Stimulated activated CD8-positive, alpha-beta memory T cell treated with anti-CD3 and anti-CD28 coated beads, Interleukin-4, amount 100 ng/mL, for 1 hour (primary cell): ENCODE measurements at places on chromosomes 5 and 9.

DNA sequence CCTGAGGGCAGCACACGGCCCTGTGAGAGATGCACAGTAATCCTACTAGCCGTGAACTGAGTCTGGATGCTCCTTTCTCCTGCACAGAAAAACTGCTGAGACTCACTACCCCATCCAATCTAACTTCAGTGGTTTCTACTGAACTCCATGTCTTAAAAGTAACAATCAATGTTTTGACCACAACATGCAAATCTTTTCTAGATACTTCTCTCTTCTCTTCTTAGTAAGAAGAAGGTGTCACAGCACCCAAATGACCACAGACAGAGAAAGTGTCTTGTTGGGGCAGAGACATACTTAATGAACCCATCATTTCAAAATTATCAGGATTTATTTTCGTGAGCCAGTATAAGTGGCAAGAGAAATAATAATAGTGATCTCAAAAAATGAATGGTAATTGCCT, 285.8 kb upstream of the MEF2C start:
- DNase-seq = no peak

DNA sequence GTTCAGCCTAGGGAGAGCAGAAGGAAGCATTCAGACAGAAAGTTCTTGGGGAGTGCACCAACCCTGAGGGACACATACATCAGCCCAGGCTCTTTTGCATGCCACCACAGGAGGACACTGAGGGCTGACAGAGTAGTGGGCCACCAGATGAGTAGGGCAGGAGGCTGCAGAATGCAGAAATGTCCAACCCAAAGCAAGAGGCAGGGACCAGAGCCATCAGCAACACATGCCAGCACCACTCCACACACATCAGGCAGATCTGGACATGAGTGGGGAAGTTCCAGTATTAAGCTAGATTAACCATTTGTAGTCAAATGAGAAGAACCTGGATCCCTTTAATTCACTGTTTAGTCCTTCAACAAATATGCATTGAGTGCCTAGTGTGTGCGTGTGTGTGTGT, 35.7 kb upstream of the OTULINL start:
- DNase-seq = no peak

- DNase-seq = no peak
These were observed 4.0 kb upstream of the PSAT1 start for GRCh38 chr9:78292716-78293497.

DNA sequence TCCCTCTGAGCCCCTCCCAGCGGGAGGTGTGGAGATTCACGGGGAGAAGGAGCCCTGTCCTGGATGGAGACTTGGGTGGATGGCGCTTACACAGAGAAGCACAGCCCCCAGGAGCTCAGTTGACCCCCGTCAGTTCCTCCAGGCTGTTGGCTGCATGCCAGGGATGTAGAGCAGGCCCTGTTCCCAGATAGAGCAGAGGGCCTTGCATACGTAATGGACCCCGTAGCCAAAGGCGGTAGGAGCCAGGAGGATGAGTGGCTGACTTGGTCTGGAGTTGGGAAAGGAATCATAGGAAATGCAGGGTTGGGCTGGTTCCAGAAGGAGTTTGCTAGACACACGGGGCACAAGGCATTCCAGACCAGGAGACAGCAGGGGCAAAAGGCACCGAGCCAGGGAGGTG, 2.5 kb downstream of the PMPCA start:
- DNase-seq = no peak

DNA sequence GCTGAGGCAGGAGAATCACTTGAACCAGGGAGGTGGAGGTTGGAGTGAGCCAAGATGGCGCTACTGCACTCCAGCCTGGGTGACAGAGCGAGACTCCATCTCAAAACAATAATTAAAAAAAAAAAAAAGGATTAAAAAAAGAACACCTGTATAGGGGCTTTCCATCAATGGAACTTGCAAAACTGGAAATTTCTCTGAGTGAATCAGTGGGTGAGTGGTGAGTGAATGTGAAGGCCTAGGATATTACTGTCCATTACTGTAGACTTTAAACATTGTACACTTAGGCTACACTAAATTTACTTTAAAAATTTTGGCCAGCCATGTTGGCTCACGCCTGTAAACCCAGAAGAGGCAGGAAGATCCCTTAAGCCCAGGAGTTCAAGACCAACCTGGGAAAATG, 5.7 kb upstream of the RARS1 start:
- no peak for DNase-seq

DNA sequence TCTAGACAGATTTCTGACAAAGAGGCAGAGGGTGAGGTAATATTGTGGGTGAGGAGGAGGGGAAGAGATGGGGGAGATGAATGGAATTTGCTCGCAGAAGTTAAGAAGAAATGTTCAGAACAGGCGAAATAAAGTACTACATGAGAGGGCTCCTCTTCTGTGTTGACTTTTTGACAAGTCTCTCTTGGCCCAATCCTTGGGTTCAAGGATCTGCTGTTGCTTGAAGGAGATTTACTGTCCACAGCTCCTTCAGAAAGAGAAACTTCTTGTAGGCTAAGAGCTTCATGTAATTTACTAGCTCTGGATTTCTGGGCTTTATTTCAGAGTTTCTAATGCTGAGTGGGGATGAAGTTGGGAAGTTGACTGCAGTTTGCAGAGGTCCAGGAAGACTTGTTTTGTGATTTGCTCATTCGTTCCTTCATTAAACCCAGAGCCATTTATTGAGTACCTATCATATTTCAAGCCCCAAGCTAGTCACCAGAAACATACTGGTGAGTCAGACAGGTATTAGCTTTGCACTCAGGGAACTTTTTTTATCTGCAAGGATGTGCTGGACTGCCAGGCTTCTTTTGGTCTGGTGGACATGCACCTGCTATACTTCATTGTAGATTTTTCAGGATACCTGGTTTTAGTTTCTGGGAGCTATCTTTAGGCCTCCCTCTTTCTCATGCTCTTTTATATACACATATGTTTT, 402.9 kb upstream of the CLINT1 start:
- no peak for DNase-seq

- DNase-seq = no peak
These were observed 5.6 kb upstream of the SNCAIP start for GRCh38 chr5:122306461-122306860.

- DNase-seq = no peak
These were observed 16.0 kb upstream of the JADE2 start for GRCh38 chr5:134509308-134510040.

GRCh38 chr5:73030531-73030930, 74.7 kb downstream of the FCHO2 start:
- DNase-seq = no peak

DNA sequence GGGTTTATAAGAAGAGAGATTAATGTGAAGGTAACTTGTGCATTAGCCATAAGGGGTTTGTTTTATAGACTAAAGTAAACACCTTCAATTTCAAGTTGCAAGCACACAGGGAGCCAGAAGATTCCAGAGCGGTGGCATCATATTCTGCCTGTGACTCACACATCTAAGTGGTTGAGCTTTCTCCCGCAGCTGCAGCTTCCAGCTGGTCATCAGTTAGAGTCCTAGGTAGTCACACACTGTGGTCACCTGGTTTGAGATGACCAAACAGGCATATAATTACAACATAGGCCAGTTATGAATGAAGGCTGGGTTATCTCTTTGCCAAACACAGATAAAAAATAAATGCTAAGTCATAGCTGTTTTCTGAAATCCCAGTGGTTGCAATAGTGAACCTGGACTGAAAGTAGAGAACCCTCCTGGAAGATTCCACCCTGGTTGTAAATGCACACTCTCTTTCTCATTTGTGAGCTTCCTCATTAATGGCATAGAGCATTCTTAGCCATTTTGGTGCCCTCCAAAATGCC, 171.3 kb downstream of the GDNF start:
- DNase-seq = no peak

GRCh38 chr5:14728459-14728938, 64.0 kb downstream of the OTULIN start:
- DNase-seq = no peak

- no peak for DNase-seq
These were observed 21.0 kb upstream of the TAF11L2 start for GRCh38 chr5:17477043-17477442.

DNA sequence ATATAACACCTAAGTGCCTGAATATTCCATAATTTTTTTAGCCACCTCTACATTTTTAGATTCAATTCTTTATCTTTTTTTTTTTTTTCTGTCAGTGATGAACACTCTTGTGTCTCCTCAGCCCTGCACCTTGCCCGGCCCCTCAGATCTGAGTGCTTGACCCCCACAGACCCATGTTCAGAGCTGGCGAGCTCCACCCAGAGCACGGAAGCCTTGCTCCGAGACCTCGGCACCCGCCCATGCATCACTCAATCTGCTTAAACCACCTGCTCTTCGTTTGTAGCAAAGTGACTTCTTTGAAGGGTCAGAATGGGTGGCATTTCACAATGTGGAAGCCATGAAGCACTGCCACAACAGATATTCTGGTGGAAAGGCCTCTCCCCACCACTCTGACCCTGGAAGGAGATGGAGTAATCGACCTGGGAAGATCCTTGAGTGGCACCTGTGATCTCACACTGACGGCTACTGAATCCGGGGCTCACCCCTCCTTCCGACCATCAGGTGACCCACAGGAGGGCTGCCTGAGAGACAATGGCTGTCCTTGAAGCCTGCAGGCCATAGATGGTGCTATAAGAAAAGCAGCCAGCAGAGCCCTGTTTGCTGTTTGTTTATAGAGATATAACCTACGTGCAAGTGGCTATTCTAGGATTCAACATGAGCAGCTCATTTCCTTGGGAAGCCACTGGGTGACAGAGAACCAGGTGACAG, 261.1 kb upstream of the IRX4 start:
- DNase-seq = no peak

DNA sequence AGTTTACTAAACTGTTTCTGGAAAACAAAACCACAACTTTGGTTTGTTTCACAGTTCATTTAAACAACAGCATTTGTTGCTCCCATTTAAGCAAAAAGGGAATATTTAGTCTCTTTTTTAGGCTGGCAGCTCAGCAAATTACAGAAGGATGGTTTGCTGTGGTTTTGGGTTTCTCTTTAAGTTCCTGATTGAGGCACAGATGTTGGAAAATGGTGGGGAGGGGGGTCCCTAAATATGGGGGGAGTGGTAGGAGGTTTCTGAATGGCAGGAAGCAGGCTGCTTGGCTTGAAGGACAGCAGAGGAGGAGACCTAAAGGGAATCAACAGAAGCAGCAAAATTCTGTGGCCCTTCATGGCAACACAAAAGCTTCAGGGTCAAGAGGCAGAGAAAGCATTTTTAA, 263.4 kb downstream of the ZSWIM6 start:
- DNase-seq = no peak

DNA sequence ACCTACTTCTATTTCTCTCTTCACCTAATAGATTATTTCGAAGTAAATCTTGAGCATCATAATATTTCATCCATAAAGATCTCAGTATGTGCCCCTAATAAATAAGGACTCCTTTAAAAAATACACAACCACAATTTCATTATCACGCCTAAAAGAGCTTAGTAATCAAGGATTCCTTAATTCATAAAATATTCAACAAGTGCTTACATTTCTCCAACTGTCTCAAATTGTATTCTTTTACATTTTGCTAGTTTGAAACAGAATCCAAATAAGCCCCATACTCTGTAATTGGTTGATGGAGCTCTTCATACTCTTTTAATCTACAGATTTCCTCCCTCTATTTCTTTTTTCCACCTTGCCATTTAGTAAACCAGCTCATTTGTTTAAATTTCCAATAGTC, 317.6 kb downstream of the NDUFS4 start:
- DNase-seq = no peak

GRCh38 chr5:179222246-179223017, 122.8 kb downstream of the ADAMTS2 start:
- DNase-seq = no peak

GRCh38 chr5:65395526-65396155, 86.1 kb downstream of the ADAMTS6 start:
- no peak for DNase-seq

DNA sequence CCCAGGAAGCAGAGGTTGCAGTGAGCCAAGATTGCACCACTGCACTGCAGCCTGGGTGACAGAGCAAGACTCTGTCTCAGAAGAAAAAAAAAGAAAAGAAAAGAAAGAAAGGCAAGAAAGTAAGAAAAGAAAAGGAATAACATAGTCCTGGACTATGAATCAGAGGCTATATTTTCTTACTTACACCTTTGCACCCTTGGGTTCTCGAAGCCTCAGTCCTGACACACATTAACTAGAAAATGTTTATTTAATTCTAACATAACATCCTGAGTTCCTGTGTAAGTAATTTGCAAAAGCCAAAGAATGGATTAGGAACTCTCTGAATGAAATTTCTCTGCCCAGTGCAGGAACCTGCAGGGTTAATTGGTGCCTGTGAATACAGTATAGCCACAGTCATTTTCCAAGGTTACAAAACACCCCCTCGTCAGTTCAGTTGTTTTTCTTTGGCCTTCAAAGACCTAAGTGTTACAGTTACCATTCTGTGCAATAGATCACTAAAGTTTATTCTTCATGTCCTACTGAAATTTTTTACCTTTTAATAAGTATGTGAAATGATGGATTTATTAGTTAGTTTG, 147.6 kb downstream of the SV2C start:
- DNase-seq = no peak

GRCh38 chr9:126377536-126377935, 50.9 kb downstream of the MVB12B start:
- DNase-seq = no peak

DNA sequence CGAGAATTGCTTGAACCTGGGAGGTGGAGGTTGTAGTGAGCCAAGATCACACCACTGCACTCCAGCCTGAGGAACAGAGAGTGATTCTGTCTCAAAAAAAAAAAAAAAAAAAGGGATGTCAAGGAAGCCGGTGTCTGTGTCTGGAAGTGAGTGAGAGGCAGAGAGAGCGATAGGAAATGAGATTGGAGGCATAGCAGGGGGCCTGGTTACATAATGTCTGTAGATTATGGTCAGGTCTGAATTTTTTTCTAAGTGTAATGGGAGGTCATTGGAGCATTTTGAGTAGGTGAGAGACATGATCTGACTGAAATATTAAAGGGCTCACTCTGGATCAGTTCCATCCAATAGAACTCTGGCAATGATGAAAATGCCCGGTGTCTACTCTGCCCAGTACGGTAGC, 40.4 kb upstream of the CTNNA1 start:
- DNase-seq = no peak

GRCh38 chr9:128106940-128107467, 20.5 kb downstream of the PTGES2 start:
- DNase-seq = no peak

DNA sequence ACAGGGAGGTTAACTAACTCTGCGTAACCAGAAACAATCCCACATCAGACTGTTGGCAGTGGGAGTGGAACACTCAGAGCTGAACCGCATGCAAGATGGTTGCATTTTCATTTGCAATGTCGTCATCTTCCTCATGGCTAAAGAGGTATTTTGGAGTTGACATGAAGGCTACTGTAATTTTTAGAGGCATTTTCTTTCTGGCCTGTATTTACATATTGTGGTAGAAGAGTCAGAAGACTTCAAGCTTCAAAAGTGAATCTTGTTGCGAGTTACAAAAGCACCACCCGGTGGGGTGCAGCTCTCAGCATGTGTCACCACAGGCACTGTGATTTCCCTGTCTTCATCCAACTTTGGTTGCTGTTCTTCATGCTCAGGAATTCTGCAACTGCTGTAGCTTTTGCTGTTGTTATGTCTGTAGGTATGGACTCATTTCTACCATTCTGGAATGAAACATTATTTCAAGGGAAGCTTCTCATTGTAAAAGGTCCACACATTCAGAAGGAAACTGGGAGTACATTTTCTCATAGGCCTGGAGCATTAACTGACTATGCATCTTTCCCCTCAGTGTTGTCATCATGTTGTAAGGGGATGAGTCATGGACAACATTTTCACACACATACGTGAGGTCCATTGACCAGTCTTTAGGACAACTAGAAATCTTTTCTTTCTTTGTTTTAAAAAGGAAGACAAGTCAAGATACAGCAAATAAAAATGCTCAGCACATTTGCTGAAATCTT, 35.4 kb upstream of the GDNF start:
- no peak for DNase-seq
